ENCODE measurements at places on chromosomes 12 and 14.

DNA sequence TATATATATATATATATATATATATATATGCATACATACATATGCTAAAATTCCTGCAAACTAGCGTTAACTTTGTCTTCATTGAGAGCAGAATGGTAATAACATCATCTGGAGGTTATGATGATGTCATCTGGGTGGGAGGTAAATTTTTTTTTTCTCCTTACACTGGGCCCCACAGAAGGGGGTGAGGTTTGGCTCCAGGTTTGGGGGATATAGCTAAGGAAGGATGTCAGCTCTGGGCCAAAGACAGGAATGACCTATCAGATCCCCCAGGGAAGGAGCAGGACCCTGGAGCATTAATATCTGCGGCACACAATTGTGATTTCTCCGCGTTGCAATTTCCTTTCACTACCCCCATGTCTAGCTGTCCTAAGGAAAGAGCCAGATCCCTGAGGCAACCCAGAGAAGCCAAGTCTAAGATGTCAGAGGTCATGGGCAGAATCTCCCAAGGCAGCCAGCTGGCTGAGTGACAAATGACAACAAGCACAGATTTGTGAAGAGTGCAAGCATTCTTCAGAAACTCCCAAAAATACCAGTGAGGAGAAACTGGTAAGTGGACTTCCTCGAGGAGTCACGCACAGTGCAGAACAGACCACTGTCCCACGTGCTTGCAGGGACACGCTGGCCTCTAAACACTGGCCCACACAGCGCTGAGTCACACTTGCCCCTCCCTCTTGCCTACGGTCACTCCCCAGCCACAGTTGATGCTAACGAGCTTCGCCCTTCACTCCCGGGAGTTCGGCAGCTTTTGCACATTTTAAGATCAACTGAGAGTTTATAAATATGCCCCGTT, 9.9 kb downstream of the UBC start:
- peak; percentile 99 for DNase-seq

DNA sequence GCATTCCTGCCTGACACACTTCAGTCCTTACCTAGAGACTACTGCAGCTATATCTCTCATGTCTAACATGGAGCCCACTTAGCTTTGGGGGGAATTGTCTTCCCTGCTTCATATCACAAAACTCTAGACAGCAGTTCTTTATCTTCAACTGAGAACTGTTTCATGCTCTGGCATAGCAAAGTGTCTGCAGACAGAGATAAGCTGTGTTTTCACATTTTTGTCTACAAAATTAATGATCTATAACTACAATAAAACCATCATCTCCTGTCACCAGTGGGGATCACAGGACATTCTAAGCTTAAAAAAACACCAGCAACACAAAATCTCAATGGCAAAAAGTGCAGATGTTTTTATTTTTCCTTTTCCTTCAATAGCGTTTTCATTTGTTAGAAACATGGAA, 137.1 kb upstream of the VRK1 start:
- no peak for DNase-seq

GRCh38 chr12:3493043-3493858, 2.2 kb downstream of the PRMT8 start:
- no peak for DNase-seq

DNA sequence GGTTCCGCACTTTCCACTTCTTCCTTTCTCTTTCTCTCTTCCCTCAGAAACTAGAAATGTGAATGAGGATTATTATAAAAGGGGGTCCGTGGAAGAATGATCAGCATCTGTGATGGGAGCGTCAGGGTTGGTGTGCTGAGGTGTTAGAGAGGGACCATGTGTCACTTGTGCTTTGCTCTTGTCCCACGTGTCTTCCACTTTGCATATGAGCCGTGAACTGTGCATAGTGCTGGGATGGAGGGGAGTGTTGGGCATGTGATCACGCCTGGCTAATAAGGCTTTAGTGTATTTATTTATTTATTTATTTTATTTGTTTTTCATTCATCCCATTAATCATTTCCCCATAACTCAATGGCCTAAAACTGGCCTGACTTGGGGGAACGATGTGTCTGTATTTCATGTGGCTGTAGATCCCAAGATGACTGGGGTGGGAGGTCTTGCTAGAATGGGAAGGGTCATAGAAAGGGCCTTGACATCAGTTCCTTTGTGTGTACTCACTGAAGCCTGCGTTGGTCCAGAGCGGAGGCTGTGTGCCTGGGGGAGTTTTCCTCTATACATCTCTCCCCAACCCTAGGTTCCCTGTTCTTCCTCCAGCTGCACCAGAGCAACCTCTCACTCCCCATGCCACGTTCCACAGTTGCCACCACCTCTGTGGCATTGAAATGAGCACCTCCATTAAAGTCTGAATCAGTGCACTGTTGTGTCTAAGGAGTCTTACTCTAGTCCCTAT, 4.6 kb upstream of the ATN1 start:
- no peak for DNase-seq

DNA sequence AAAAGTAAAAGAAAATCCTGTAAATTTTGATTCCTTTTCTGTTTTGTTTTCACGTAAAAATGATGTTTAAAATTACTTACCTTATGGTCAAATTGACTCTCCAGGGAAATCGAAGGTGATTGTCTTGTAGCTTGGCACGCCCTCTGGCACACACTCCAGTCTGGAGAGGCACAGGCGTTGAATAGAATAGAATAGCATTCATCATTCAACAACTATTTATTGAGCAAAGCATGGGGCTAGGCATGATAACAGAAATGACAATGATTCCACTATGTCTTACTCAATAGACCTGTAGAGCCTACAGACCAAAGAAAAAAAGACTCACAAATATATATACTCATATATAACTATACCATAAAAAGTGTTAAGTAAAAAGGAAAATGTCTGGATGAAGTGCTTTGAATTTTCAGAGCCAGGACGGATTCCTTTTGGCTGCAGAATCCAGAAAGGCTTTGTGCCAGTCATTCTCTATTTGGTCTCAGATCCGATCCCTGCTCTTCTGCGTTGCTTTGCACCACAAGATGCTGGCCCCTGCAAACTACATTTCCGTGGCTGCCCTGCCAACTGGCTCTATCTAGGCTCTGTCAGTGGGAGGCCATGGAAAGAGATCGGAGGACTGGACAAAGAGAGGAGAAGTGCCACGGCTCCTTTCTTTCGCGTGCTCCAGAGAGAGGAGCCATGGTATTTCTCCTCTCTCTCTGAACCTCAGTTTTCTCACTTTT, 231.8 kb downstream of the CRADD start:
- no peak for DNase-seq

- no peak for DNase-seq
Measured at GRCh38 chr12:103887738-103888137, 42.5 kb upstream of the HSP90B1 start.

GRCh38 chr14:45194964-45195363, 58.0 kb downstream of the MIS18BP1 start:
- no peak for DNase-seq

DNA sequence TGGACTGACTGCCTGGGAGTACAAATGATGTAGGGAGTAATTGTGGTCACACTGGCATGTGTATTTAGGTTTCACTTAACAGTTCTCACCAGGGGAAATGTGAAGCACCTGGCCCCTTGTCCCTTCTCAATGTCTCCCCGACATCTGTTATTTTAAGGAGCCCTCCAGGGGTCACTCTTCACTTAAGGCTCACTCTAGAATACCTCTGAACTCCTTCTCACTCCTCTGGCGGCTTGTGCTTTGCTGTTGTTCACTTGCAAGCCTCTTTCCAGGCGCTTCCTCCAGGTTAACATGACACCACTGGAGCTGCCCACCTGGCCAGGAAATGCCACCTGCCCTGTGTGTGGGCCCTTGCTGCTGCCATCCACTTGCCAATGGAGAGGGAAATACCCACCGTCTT, 56.5 kb upstream of the GZMB start:
- no peak for DNase-seq

- DNase-seq = peak; percentile 42
Measured at GRCh38 chr14:100568164-100568997, 18.8 kb downstream of the BEGAIN start.

DNA sequence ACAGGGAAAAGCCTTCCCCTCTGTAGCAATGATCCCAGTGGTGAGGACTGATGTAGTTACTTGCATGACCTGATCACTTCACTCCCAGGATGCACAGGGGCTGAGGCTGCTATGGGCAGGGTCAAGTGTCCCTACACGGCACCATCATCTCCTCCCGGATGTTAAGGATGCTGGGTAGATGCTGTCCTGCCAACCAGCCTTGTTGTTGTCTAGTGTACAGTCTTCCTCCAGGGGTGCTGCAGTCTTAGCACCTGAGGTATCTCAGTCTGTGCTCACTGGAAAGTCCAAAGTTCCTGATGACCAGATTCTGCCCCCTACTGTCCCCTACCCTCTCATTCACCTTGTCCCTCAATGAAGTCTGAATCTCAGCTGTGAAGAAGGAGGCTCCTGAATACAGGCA, 20.1 kb downstream of the CPM start:
- DNase-seq = no peak

DNA sequence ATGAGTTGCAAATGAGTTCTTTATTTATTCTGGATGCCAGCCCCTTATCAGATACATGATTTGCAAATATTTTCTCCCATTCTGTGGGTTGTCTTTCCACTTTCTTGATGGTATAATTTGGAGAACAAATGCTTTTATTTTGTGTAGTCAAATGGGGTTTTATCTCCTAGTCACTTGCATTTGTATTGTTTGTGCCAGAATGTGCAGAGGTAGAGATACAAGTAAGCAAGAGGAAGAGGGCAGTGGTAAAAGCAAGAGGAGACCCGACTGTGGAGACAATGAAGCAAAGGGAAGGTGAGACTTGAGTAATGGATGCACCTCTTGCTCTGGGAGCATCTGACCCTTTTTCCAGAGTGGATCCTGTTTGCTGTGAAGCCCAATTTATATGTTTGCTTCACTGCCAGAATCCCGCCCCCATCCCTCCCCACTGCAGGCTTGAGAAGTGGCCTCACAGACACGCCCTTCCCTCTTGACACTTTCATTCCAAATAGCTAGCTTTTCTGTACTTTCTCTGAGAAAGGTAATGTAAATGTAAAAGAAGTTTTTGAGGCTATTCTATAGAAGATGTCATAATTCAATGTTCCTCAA, 786 bp upstream of the PFKM start:
- DNase-seq = no peak

- DNase-seq = peak; percentile 21
Measured at GRCh38 chr12:123233505-123234308, 471 bp downstream of the MTRFR start.

DNA sequence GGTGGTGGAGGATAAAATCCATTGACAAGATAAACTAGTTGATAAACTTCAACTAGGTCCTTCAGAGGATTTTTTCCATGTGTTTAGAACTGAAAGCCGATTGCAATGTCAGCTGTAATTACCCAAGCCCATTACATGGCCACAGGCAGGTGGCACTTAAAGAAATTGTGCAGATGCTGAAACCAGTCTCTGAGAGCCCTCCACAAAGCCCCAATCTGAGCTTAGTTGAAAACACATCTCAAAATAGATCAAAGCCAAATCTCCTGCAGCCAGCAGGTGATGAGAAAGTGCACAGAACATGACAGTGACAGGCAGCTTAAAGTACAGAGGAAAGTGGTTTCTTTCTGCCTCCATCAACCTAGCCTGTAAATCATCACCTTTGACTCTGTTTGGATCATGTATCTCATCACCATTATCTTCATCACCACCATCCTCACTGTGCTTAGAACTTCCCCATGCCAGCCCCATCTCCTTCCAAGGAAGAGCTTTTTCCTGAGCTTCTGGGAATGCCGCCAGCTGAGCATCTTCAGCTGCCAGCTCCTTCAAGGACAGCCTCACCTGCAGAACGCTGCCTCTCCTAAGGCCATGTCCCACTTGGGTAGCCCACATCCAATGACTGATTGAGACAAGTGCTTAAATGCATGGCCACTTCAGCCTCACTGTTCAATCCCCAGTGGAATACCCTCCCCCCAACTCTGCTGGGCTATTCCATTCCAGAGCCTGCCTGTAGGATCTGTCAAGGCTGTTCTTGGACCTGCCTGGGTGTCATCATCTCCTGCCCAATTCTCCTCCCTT, 219.5 kb upstream of the TMEM132C start:
- no peak for DNase-seq

- DNase-seq = no peak
Measured at GRCh38 chr12:68097386-68097785, 62.2 kb downstream of the IFNG start.
